ENCODE measurements at places on chromosomes 13 and 19. TPM values are rescaled to one million over a fixed set of nuclear protein-coding genes. Genes with fewer than 3 reads are reported as not detected.

The HMG20B gene
- 48.1 TPM for total RNA-seq

The FCER2 gene
- total RNA-seq = not detected

GRCh38 chr13:113016526-113017295 lies 47.7 kb downstream of the MCF2L start:
- H3K36me3 ChIP-seq = no peaks in the 10 kb centered on the region
- no peak for DNase-seq
- no peak overlapping the region for H3K4me3 ChIP-seq
- H3K27me3 ChIP-seq = no peaks in the 10 kb centered on the region
- H3K4me1 ChIP-seq = no peaks in the 10 kb centered on the region

GRCh38 chr13:101343128-101343787 lies 73.0 kb downstream of the NALCN start:
- no peak overlapping the region for H3K4me3 ChIP-seq
- no peak for DNase-seq
- no peaks in the 10 kb centered on the region for H3K4me1 ChIP-seq
- H3K27ac ChIP-seq = no peak overlapping the region
- no peaks in the 10 kb centered on the region for H3K36me3 ChIP-seq

GRCh38 chr13:75635101-75635827 lies 866 bp upstream of the LMO7 start:
- DNase-seq = peak; percentile 15
- no peaks in the 10 kb centered on the region for H3K27me3 ChIP-seq

GRCh38 chr13:111202745-111203144 lies 87.6 kb downstream of the ARHGEF7 start:
- H3K27me3 ChIP-seq = no peaks in the 10 kb centered on the region
- no peaks in the 10 kb centered on the region for H3K36me3 ChIP-seq
- peaks cover 46% of the 10 kb centered on the region for H3K4me1 ChIP-seq
- DNase-seq = peak; percentile 43
- H3K27ac ChIP-seq = no peak overlapping the region

DNA sequence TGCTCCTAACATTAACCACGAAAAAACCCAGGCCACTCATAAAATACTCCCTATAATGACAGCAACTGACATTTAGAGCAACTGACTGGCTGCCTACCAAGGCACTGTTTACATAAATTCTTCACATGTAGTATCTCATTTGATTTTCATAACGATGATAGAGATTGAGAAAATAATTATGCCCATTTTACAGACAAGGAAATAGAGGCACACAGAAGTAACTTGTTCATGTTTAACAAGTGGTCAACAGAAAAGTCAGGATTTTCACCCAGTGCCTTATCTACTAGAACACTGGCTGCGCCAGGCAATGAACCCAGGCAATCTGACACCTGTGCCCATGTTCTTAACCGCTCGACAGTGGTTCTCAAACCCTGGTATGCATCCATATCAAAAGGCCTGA lies 6.3 kb downstream of the ZNF45 start:
- H3K36me3 ChIP-seq = peaks cover 46% of the 10 kb centered on the region
- DNase-seq = no peak
- H3K4me3 ChIP-seq = no peak overlapping the region
- peaks cover 8% of the 10 kb centered on the region for H3K4me1 ChIP-seq
- no peaks in the 10 kb centered on the region for H3K27me3 ChIP-seq

The SIGLEC5 gene
- total RNA-seq = not detected

GRCh38 chr19:22622901-22623840 lies 11.0 kb upstream of the ZNF492 start:
- H3K4me1 ChIP-seq = no peaks in the 10 kb centered on the region
- DNase-seq = no peak
- no peak overlapping the region for H3K4me3 ChIP-seq
- no peak overlapping the region for H3K27ac ChIP-seq

DNA sequence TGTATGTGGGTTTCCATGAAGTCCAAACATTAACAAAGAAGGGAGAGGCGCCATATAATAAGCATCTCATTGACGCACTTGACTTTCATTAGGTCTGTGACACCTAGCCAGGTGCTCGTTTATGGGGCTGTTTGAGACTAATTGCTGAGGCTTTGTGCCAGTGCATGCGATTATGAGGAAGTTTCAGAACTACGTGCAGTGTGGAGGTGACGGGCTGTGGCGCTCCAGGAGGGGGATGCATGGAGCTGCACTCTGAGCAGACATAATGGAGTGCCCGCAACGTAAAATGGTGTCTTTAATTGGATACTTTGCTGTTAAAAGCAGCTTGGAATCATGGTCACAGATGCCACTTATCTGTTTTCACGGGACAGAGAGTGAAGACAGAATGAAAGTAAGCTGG lies 223.2 kb downstream of the FGF9 start:
- H3K36me3 ChIP-seq = no peaks in the 10 kb centered on the region
- H3K27ac ChIP-seq = no peak overlapping the region
- DNase-seq = no peak

The DHDH gene
- 1.6 TPM for total RNA-seq

The HIPK4 gene
- total RNA-seq = not detected

GRCh38 chr19:49425922-49426592 lies 869 bp downstream of the GFY start:
- H3K27me3 ChIP-seq = peaks cover 70% of the 10 kb centered on the region
- peaks cover 51% of the 10 kb centered on the region for H3K4me1 ChIP-seq
- no peak for DNase-seq
- no peak overlapping the region for H3K27ac ChIP-seq
- H3K4me3 ChIP-seq = no peak overlapping the region
- H3K36me3 ChIP-seq = no peaks in the 10 kb centered on the region

GRCh38 chr13:88802886-88803285 lies 1131.7 kb downstream of the SLITRK5 start:
- H3K4me1 ChIP-seq = no peaks in the 10 kb centered on the region
- no peaks in the 10 kb centered on the region for H3K27me3 ChIP-seq
- DNase-seq = no peak
- H3K27ac ChIP-seq = no peak overlapping the region
- H3K36me3 ChIP-seq = no peaks in the 10 kb centered on the region
- H3K4me3 ChIP-seq = no peak overlapping the region

DNA sequence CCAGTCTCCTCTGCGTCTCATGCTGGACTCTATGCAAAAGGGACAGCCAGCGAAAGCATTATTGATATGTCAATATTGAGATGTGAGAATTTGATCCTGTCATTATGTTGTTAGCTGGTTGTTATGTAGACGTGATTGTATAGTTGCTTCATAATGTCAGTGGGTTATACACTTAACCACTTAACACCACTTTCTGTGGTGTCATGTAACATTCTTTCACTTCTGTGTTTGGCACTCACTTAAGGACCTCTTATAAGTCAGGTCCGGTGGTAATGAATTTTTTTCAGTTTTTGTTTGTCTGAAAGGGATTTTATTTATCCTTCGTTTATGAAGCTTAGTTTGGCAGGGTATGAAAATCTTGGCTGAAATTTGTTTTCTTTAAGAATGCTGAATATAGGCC lies 7.1 kb upstream of the SIGLEC7 start:
- no peak overlapping the region for H3K27ac ChIP-seq
- H3K4me3 ChIP-seq = no peak overlapping the region
- no peak for DNase-seq
- no peaks in the 10 kb centered on the region for H3K36me3 ChIP-seq
- H3K27me3 ChIP-seq = no peaks in the 10 kb centered on the region

DNA sequence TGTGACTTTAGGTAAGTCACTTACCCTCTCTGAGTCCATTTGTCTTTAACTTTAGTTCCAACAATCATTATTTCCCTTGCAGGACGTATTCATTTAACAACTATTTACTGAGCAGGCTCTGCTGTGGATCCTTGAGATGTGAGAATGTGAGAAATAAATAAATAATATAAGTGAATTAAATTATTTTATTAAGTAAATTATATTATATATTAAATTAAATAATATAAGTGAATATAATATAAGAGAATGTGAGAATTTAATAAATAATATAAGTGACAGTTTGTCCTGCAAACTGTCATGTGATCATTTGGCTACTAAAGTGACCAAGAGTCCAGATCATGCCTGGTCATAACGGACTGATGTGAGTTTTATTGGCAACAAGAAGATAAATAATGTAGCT lies 598 bp downstream of the OR2Z1 start:
- H3K27me3 ChIP-seq = no peaks in the 10 kb centered on the region
- H3K27ac ChIP-seq = no peak overlapping the region

- H3K36me3 ChIP-seq = no peaks in the 10 kb centered on the region
- no peak for DNase-seq
- H3K27me3 ChIP-seq = no peaks in the 10 kb centered on the region
- H3K4me3 ChIP-seq = no peak overlapping the region
- peaks cover 16% of the 10 kb centered on the region for H3K4me1 ChIP-seq
These were observed 341.0 kb downstream of the DNAJC15 start for GRCh38 chr13:43364210-43365038.

Measured in CD4-positive, alpha-beta memory T cell (primary cell).